ENCODE measurements at places on chromosomes 5 and 9.

DNA sequence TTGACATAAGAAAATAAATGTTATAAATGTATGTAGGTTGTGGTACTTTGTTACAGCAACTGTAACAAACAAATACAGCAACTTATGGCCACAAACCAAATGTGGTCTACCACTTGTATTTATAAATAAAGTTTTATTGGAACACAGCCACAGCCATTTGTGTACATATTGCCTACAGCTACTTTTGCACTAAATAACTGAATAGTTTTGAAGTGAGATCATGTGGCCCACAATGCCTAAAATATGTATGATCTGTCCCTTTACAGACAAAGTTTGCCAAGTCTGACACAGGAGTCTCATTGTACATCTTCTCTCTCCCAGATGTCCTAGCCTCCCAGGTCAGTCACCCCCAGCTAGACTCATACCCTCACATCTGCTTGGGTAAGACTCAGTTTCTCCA is 283.6 kb upstream of the PRDM9 start:
- no peak for DNase-seq

DNA sequence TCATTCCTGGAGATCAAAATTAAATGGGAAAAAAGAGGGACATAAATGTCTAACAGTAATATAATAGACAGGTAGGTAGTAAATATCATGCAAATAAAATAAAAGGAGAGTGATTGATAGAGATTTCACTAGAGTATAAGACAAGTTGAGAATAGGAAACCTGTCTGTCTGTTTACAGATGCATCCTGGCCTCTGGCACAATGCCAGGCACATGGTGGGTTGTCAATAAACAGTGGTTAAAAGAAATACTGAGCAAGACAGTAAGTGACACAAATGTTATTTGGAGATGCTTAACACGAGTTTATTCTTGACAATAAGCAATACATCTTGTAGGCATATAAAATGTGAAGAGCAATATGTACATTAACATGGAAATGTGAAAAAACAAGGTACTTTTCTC is 33.3 kb downstream of the RICTOR start:
- DNase-seq: no peak

DNA sequence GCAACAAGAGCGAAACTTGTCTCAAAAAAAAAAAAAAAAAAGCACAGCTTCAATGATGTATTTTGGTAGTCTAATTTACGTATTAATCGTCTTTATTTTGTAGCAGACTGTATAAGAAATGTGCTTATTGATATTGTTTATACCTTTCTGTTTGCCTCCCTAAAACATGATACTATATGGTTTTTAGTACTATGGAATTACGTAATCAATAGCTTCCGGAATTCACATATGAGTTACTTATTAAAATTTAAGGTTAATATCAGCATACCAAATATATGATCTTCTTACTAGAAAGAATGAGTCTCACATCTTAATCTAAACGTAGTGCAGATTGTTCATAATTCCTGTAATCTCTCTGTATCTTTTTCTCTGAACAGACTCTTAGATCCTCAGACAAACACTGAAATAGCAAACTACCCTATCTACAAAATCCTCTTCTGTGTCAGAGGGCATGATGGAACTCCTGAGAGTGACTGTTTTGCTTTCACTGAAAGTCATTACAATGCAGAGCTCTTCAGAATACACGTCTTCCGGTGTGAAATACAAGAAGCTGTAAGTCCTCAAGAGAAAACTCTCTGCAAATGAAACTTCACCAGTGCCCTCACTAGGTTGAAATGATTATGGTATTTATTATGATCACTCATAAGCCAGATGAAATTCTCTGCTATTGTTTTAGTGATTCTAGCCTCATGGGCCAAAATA is 44.4 kb upstream of the GPR21 start:
- no peak for DNase-seq

DNA sequence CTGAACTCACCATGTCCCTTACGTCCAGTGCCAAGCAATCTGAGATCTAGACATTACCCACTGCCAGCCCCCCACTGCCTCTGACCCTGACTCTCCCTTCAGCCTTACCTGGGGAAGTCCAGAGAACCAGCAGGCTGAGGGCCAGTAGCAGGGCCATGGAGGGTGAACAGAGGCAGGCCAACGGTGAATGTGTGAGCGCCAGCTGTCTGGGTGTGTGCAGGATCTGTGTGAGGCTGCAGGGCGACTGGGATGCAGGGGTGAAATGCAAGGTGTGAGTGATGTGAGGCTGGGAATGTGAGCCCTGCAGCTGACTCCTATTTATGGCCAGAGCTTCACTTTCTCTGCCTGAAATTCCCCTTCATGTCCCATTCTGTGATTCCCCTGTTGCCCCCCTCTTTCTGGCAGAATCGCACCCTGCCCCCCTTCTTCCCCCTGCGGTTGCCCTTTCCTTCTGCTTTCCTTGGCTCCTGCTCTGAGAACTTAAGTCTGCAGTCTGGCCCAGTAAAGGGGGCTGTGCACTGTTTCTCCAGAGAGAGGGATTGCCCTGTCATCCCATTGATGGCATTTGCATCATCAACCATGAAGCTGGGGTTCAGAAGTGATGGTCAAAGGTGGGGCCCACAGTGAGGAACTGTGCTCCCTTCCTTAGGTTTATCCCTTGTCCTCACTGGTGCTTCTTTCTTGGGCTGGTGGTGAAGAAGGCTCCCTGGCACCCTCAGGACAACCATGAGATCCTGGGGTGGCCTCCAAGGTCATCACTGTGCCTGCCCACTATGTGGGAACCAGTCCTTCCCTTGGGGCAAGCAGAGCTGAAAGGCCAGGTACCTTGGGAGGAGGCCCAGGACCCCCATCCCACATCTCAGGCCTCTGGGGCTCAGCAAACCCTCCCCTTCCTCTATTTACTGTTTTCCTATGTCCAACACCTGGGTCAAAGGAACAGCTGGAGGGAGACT is at the start of gene CCL19:
TSS of gene CCL19 (minus strand) at position 294 of the 953 bp plus-strand sequence. CDS start at position 157, 137 bp downstream.
- DNase-seq: no peak

- no peak for DNase-seq
Observed at GRCh38 chr5:111583758-111584203, 71.4 kb upstream of the STARD4 start.

DNA sequence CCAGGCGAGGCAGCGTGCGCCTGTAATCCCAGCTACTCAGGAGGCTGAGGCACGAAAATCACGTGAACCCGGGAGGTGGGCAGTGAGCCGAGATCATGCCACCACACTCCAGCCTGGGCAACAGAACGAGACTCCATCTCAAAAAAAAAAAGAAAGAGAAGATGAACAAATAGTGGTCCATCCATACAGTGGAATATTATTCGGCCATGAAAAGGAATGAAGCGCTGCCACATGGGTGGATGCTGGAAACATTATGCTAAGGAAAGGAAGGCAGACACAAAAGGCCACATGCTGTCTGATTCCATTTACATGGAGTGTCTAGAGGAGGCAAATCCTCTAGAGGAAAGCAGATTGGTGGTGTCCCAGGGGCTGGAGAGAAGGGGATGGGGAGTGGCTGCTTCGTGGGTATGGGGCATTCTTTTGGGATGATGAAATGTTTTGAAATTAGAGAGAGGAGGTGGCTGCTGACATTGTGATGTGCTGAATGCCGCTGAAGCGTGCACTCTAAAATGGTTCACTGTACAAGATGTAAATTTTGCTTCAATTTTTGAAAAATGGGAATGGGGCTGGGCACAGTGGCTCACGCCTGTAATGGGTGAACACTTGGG is 17.0 kb downstream of the PLPP7 start:
- DNase-seq: no peak

- DNase-seq: peak; percentile 84
Observed at GRCh38 chr9:35664531-35665470, at the start of gene ARHGEF39. TSS of gene ARHGEF39 (minus strand) at chr9:35665195. CDS start at chr9:35665169, 26 bp downstream.

- no peak for DNase-seq
Observed at GRCh38 chr5:7663808-7664207, 187.1 kb downstream of the CFAP90 start.

GRCh38 chr9:124857533-124858162 is 4.1 kb downstream of the RPL35 start:
- peak; percentile 8 for DNase-seq

- DNase-seq: peak; percentile 67
Observed at GRCh38 chr9:33044162-33044673, 19.1 kb downstream of the DNAJA1 start.

Measured in activated naive CD8-positive, alpha-beta T cell treated with anti-CD3 and anti-CD28 coated beads, Interleukin-2, amount 50 U/mL, for 24 hours (primary cell).